ENCODE measurements at places on chromosomes 7 and 10.
A peak's percentile ranks its signal among the peaks of the same experiment; 100 is the strongest.

GRCh38 chr7:148615085-148615730 lies 24.6 kb downstream of the C7orf33 start:
- DNase-seq = no peak

- DNase-seq = no peak
These were observed 61.2 kb upstream of the ANTXRL start for GRCh38 chr10:46225597-46225996.

DNA sequence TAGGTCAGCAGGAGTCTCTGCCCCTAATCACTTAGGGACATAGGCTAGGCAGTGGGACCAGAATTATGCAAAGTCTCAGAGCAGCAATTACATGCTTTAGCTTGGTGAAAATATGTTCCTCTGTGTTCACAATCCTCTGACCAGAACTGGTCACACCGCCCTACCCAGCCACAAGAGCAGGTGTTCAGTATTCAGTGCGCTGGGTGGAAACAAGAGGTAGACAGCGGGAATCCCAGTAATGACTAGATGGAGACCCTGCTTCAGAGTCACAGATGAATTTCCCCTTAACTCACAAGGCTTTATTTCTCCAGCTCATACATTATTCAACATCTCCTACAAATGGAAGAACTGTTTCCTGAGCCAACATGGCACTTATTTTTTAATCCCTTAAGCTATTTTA lies 763.7 kb upstream of the POM121L12 start:
- no peak for DNase-seq

GRCh38 chr7:50661345-50662040 lies 96.3 kb upstream of the DDC start:
- DNase-seq = no peak

GRCh38 chr7:109635374-109635773 lies 1065.7 kb downstream of the DNAJB9 start:
- DNase-seq = no peak

- DNase-seq = no peak
These were observed 13.9 kb downstream of the ATP6V1F start for GRCh38 chr7:128876586-128876977.

- DNase-seq = no peak
These were observed 49.0 kb downstream of the WNT2 start for GRCh38 chr7:117273814-117274225.

GRCh38 chr7:30522159-30522558 lies 17.5 kb upstream of the GGCT start:
- no peak for DNase-seq

- DNase-seq = no peak
These were observed 85.5 kb upstream of the GNA12 start for GRCh38 chr7:2929321-2930201.

DNA sequence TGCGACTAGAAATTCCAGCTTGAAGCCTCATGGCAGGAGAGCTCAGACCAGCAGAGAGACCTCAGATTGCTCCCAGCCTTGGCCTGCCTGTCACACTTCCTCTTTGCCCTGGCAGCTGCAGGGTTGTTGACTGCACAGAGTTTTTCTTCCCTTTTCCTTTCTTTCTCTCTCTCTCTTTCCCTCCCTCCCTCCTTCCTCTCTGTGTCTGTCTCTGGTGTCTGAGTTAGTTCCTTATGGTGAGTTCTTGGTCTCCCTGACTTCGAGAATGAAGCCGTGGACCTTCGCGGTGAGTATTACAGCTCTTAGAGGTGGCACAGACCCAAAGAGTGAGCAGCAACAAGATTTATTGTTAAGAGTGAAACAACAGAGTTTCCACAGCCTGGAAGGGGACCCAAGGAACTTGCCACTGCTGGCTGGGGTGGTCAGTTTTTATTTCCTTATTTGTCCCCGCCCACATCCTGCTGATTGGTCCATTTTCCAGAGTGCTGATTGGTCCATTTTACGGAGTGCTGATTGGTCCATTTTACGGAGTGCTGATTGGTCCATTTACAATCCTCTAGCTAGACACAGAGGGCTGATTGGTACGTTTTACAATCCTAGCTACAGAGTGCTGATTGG lies 266.3 kb downstream of the RPS24 start:
- DNase-seq = no peak

GRCh38 chr10:59677253-59677831 lies 32.3 kb downstream of the SLC16A9 start:
- DNase-seq = no peak

GRCh38 chr10:25226775-25227682 lies 52.2 kb downstream of the GPR158 start:
- peak; percentile 45 for DNase-seq

DNA sequence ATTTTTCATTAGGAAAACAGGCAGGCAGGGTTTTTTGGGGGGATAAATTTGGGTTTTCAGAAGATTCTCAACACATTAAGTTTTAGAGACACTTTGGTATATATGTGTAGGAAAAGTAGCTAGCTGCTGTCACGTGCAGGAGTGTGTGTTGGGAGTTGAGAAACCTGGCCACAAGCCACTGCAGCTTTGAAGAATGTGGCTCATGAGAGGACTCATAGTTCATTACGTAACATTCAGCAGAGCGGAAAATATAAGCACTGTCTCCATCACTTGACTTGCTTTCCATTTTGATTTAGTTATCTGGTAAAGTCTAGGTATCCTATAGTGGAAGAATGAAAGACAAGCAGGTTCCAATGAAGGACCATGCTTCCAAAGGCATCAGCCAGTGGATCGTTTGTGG lies 31.2 kb downstream of the SMNDC1 start:
- DNase-seq = peak; percentile 45

GRCh38 chr7:17659126-17659525 lies 281.2 kb downstream of the SNX13 start:
- DNase-seq = no peak

DNA sequence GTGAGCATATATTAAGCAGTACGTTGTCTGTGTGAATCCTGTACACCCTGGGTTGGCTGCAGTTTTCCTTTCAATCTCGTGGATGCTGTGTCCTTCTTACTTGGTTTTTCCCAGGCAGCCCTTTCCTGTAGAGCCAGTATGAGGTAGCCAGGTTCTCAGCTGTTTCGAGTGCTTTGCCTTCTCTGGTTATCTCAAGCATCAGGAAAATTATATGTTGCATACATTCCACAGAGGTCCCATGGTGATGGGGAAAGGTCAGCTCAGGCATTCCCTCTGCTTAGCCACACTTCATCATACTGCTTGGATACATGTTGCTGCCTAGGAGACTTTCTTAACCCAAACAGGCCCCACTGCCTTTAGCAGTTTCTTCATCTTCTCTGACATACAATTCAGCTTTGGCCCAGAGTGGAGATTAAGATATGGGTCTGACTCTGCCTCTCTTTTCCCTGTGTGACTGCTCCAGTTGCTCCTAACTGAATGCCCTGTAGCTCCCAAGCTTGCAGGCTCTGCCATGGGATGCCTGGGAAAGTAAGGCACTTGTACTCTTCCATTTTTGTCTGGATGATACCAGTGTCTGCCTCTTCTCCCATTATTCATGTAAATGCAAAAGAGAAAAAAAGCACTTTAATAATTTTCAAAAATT lies 11.3 kb downstream of the GNAI1 start:
- DNase-seq = no peak

DNA sequence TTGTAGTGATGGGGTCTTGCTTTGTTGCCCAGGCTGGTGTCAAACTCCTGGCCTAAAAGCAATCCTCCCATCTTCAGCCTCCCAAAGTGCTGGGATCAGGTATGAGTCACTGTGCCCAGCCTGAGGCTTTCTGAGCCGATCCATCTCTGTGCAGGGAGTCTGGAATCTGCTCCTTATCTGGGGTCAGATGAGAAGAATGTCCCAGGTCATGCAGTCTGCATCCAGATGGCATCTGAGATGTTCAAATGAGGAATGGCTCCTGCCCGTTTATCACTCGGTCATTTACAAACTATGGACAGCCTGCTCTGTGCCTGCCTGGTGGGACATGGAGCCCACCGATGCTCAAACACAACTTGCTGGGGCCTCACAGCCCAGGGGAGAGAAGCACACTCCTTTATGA lies 11.1 kb upstream of the SLC18A3 start:
- DNase-seq = no peak
